ENCODE measurements at places on chromosomes 16 and 17.

DNA sequence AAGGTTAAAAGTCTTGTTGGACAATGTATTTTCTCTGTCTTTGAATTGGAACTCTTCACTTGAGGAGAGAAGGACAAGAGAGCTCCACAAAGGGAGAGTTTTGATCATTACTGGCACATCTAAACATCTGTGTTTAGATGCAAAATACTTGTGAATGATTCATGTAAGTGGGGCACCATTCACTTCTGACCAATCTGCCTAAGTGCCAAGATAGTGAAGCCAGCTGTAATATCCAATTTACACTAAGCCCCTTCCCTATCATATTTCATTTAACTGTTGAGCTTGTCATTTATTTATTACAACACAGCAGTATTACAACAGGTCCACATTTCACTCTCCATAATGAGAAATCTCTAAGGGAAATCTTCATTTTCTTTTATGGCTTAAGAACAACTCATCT, 832.3 kb upstream of the GOT2 start:
- no peak for DNase-seq

- no peak for DNase-seq
Measured at GRCh38 chr17:17892009-17892408, 55.2 kb upstream of the SREBF1 start.

- no peak for DNase-seq
Measured at GRCh38 chr17:16304830-16305229, 48.4 kb downstream of the CENPV start.

- no peak for DNase-seq
Measured at GRCh38 chr17:29576214-29577000, 7.9 kb downstream of the TP53I13 start.

- DNase-seq, result no peak
Measured at GRCh38 chr16:55623640-55624039, 32.1 kb upstream of the SLC6A2 start.

- no peak for DNase-seq
Measured at GRCh38 chr16:27221576-27222248, 18.4 kb downstream of the KDM8 start.
